ENCODE measurements at places on chromosomes 13 and 19.

DNA sequence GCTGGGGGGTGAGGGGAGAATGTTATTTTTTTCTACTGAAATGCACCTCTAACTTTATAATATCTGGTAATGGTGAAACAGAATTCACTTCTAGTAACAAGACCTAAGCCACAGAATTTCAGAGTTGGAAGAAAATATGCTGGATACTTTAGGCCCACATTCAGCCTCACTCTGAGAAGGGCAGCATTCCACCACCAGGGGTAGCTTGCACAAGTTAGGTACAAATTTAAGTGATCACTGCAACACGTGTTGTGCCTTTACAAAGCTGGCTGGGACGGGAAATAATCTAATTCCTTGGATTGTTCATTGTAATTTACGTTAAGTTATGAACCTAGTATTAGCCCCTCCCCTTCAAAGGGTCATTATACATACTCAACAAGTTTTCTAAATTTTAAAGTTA is 192.3 kb downstream of the RGCC start:
- no peak for DNase-seq

DNA sequence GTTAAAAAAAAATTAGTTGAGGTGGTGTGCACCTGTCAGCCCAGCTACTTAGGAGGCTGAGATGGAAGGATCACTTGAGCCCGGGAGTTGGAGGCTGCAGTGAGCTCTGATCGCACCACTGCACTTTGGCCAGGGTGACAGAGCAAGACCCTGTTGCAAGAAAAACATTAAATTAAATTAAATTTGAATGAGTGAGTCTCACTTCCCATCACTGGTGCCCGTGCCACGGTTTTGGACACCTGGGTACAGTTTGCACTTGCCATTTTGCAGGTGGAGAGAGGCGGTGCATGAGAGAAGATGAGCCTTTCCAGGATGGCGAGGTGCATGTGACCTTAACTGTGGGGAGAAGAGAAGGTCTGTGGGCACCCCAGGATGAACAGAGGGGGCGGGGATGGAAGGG is 60.3 kb upstream of the ZNF536 start:
- no peak for DNase-seq

DNA sequence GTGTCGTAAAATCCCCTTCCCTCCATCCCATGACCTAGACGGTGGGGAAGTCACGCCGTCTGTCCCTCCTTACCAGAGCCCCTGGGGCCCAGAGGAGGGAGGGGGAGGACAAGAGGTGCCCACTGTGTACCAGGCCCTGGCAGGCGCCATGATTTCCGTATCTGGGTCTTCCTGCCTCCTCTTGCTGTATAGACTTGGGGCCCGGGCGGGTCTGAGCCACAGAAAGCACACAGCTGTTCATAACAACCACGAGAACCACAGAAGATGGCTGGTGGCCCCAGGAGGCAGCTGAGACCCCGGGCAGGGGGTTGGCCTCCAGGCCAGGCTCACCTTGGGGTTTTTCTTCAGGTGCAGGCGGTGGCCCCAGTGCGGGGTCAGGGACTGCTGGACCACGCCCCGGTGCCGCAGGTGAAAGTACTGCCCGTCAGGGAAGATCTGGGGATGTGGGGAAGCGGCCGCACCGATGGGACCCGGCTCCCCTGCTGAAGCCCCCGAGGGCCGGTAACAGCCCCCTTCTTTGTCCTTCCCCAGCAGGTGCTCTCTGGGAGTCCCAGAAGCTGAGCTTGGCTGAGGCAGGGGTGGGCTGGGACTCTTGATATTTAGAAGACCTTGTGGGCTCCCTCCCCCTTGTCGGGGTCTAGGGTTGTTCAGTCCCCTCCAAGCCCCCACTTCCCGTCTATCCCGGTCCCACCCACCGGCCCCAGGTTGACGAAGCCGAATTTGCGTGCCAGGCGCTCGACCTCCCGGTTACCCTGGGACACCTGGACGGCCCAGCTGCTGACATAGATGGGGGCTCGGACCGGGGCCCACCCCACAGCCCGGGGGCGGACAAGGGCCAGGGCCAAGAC is 463 bp downstream of the PCSK4 start:
- no peak for DNase-seq

GRCh38 chr13:87810391-87810801 is 139.2 kb downstream of the SLITRK5 start:
- no peak for DNase-seq

DNA sequence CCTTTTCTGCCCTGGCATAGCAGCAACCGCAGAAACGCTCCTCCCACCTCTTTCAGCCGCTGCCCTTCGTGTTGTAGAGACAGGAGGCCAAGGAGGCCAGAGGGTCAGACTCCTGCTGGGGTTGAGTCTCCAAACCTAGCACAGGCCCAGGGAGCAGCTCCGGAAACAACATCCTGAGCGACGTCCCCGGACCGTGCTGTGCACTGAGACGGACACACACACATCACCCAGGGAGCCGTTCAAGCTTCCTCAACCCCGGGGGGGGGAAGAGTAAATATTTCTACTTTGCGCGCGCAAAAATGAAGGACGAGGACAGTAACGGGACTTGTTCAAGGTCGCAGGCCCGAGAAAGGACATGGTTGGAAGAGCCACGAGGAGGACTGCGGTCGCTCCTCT is 657 bp downstream of the ZNF550 start:
- DNase-seq, result peak; percentile 16

DNA sequence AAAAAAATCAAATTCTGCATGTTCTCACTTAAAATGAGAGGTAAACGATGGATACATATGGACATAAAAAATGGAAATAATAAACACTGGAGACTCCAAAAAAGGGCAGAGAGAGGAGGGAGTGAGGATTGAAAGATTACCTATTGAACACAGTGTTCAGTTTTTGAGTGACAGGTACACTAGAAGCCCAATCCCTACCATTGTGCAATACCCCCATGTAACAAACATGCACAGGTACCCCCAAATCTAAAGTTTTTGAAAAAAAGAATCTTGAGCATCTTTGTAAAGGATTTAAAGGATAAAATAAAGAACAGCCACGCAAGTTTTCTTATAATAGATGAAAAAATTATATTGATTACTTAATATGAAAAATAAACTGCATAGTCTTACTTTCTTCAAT is 16.7 kb upstream of the CLC start:
- no peak for DNase-seq

GRCh38 chr13:21364916-21365315 is 94.2 kb downstream of the ZDHHC20 start:
- no peak for DNase-seq

- DNase-seq, result no peak
Observed at GRCh38 chr13:25217023-25217885, 45.2 kb upstream of the AMER2 start.

DNA sequence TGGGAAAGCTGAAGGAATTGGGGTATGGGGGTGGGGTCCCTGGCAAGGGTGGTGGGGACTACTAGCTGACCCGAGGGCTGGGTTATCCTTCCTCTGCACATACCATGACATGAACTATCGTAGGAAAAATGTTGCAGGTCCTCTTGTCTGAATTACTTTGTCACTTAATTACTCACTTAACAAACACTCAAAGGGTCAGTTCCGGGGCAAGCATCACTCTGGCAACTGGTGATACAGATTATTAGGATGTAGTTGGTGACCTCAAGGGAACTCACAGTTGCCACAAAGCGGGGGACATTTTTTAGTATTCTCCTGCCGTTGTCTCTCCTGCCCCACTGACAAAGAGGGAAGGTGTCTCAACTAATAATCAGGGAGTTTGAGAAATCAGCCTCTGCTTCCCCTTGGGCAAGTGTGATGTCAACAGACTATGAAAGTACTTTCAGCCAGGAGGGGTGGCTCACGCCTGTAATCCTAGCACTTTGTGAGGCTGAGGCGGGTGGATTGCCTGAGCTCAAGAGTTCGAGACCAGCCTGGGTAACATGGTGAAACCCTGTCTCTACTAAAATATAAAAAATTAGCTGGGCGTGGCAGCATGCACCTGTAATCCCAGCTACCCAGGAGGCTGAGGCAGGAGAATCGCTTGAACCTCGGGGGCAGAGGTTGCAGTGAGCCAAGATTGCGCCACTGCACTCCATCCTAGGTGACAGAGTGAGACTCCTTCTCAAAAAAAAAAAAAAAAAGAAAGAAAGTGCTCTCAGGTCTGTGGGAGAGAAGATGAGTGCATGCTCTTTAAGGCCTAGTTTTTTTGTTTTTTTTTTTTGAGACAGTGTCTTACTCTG is 10.3 kb downstream of the DNAJB1 start:
- DNase-seq, result peak; percentile 27

GRCh38 chr13:34881494-34881893 is 60.6 kb upstream of the NBEA start:
- no peak for DNase-seq

DNA sequence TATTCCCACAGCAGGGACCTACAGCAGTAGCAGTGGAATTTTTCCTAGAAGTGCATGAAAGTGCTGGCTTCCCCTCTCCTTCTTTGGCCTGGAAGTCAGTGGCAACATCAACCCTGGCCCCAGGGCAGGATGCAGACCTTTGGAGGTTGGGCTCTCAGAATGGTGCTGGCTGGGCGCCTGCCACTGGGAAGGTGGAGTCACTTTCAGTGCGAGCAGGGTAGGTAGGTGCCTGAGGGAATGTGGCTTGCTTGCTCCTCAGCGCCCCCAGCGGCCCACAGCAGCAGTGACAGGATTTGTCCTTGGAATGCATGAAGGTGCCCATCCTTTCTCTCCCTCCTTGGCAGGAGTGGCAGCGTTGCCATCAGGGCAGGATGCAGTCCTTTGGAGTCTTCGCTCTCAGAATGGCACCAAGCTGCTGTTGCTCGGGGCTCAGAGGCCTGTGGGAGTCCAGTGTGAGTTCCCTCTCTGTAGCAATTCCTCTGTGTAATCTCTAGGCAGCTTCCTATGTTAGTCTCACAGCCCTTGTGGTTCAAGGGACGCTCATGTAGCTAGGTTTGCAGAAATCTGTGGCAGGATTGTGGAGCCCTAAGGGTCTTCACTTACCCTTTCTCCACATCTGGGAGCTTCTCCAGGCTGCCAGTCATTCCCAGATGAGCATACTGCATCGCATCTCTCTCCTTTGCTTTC is 354.4 kb upstream of the DACH1 start:
- DNase-seq, result no peak

DNA sequence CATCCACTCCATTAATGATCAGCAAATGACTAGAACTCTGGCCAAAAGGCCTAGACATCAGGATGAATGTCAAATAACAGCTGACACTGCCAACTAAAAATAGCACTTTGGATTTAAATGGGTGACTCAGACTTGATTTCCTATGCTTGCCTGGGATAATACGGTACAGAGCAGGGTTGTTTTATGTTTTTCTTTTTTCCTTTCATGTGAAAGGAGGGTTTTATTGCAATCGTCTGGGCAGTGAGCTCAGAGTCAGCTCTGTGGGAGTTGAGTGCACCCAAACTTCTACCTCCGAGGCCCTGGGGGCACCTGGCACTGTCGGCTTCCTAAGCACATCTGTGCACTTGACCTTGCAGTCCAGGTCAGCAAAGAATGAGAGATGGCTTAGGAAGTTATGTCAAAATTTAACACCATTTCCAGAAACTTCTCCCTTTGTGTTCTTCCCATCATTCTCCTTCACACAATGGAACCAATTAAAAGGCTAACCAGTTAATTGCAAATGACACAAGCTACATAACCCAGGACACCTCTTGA is 134.1 kb downstream of the LACC1 start:
- DNase-seq, result no peak

DNA sequence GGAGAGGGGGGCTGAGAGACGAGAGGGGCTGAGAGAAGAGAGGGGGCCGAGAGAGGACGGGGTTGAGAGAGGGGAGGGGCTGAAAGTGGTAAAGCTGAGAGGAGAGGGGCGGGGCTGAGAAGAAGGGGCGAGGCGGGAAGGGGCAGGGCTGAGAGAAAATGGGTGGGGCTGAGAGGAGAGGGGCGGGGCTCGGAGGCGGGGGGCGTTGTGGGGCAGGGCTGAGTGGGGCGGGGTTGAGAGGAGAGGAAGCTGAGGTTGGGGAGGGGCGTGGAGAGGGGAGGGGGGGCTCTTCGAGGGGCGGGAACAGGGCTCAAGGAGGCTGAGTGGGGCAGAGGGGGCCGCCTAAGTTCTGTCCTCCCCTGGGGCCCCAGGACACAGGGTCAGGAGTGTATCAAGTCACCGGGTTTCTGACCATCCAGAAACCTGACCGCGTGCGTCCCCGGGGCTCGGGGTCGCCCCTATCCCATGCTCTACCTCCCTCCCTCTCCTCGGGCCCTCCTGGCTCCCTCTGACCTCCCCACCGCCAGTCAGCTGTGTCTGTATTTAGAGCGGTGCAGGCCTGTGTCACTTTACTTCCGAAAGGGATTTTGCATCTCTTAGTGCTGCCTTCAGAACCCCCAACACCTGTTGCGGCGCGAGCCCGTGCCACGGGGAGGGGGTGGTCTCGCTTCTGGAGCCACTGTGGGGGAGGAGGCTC is 38.6 kb upstream of the SEMA6B start:
- DNase-seq, result peak; percentile 50

DNA sequence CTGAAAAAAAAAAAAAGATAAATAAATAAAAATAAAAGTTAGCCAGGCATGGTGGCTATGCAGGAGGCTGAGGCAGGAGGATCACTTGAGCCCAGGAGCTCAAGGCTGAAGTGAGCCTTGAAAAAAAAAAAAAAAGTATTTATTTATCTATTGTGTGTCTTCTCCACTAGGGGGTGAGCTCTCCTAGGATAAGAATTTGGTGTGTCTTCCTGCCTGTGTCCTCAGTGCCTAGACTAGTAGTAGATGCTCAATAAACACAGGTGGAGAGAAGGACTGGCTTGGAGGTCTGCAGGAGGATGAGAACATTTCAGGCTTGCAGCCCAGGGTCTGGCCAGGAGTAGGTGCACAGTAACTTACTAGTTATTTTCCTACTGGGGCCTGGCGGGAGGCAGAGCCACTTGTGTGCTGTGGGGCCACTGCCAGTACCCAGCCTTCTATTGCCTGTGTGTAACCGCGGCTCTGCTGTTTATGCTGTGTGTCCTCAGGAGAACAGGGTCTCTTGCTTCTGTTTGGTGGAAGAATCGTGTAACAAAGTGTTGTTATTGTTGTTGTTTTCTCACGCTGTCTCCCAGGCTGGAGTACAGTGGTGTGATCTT is 5.4 kb downstream of the LMTK3 start:
- DNase-seq, result peak; percentile 74

DNA sequence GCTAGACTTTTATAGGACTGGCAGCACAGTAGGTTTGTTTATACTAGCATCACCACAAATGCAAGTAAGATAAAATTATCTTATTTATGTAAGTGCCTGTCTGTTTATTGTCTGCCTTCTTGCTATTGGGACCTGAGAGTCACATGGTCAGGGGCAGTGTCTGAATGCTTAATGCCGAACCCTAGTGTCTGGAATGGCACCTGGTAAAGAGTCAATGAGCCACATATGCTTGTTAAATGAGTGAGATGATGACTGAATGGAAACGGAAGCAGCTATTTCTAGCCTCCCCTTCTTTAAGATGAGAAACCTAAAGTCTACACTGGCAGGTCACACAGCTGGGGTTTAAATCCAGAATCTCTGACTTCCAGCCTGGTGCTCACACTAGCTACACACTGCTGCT is 92.2 kb downstream of the STOML3 start:
- no peak for DNase-seq
